Hematopoietic multipotent progenitor cell treated with erythropoietin and hydrocortisone succinate and interleukin-3 and kit ligand, for 15 days (in vitro differentiated cells): ENCODE measurements at places on chromosomes 7 and 10.

GRCh38 chr10:6068422-6068821 is 6.3 kb upstream of the IL2RA start:
- DNase-seq: no peak

- no peak for DNase-seq
Measured at GRCh38 chr10:33154590-33154989, 179.9 kb downstream of the NRP1 start.

- DNase-seq: no peak
Measured at GRCh38 chr7:27873981-27874957, 134.3 kb downstream of the TAX1BP1 start.

- DNase-seq: no peak
Measured at GRCh38 chr7:100137851-100138760, 10.6 kb upstream of the LAMTOR4 start.

DNA sequence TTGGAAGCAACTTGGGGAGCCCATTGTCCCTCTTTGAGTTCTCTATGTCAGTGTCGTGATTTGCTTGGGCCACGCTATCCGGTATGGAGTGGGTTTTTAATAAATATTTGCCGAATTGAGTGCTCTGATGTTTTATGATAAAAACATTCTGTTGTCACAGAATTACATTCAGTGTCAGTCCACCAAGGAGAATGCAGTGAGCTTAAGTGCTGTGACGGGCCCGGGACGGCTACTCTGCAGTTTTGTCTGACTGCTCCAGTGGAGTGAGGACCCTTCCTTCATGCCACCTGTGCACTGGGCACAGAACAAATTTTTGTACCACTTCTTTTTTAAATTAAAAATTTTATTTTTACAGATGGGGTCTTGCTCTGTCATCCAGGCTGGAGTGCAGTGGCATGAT is 76.0 kb downstream of the CARD11 start:
- no peak for DNase-seq

DNA sequence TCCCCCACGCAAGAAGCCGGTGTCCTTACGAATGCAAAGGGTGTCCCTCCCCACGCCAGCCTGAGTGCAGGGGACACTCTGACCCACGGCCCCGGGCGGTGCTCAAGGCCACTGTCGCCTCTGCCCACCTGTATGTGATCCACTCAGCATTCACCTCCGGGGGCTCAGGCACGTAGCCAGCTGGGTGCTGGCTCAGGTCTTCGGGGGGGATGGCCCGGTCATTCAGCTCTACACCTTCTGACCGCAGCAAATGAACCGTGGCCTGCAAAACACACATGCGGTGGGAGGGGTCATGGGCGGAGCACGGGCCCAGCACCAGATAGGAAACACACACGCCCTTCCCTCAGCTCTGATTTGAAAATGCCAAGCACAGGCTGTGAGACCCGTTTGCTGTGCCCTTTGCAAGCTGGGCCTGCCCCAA is 25.9 kb downstream of the CFAP46 start:
- DNase-seq: no peak

DNA sequence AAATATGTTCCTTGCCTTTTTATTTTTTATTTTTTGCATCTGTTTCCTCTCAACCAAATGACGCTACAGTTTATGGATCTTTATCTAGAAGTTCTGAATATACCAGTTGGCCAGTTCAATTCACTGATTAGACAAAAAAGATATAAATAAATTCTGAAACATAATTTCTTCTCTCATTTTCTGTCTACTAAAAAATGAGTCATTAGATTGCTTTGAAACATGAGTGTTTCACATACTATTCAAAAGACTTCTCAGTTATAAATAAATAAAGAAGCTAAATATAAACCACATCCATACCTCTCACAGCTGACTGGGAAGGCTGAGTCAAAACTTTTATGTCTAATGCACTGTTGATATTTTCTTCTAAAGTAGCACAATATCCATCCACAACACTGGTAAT is 97.6 kb upstream of the GPR22 start:
- DNase-seq: no peak

DNA sequence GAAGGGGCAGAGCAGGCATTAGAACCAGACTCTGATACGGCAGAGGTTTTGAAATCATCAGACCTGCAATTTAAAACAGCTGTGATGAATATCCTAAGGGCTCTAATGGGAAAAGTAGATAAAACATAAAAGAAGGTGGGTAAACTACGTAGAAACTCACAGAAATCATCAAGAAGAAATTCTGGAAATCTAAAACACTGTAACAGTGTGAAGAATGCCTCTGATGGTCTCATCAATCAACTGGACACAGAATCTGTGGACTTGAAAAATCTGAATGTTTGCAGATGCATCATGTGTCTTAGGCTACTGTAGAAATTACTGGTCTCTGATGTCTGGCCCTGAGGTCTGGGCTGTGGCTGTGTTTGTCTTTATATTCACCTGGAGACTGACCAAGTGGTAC is 173.0 kb upstream of the NPS start:
- DNase-seq: no peak

- peak; percentile 68 for DNase-seq
Measured at GRCh38 chr10:50396491-50397311, 145.4 kb upstream of the ASAH2 start.

GRCh38 chr7:151372612-151373265 is 31.1 kb downstream of the NUB1 start:
- no peak for DNase-seq

DNA sequence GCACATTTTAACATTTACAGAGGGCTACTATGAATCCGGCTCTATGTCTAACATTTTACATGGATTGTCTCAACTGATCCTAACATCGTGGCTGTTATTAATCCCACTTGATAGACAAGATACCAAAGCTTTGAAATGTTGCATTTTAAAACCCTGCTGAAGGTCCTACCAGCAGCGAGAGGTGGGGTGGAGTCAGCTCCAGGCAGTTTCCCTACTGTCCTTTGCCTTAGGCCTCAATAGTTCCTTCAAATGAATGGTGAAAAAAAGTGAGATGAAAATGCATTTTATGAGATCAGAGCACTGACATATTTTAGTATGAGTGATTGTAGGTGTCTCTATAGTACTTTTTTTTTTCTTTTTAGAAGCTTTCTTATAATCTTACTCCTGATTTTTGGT is 26.6 kb downstream of the BAIAP2L1 start:
- DNase-seq: no peak

GRCh38 chr7:10940704-10941355 is 32.8 kb upstream of the PHF14 start:
- DNase-seq: no peak

- no peak for DNase-seq
Measured at GRCh38 chr10:77555591-77556212, 81.9 kb downstream of the KCNMA1 start.

DNA sequence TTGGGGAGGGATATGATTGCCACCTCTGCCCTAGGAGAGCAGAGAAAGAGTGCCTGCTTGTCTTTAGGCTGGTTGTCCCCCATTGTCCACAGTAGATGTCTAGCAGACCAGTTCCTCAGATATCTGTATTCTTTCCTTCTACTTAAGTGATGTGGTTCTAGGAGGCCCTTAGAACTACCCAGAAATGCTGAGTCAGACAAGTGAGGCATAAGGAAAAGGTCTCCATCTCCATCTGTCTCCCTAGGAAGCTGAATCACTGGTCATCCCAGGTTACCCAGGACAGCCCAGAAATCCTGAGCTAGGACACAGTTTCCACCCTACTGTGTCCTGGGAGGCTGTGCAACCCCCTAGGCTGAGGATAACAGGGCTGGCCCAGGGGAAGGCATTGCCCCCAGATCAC is 93.4 kb upstream of the INHBA start:
- no peak for DNase-seq

- no peak for DNase-seq
Measured at GRCh38 chr7:37987732-37988131, 67.3 kb downstream of the EPDR1 start.

GRCh38 chr10:120824881-120825309 is 26.3 kb upstream of the WDR11 start:
- peak; percentile 15 for DNase-seq

GRCh38 chr10:7400068-7400715 is 10.6 kb downstream of the SFMBT2 start:
- DNase-seq: no peak

DNA sequence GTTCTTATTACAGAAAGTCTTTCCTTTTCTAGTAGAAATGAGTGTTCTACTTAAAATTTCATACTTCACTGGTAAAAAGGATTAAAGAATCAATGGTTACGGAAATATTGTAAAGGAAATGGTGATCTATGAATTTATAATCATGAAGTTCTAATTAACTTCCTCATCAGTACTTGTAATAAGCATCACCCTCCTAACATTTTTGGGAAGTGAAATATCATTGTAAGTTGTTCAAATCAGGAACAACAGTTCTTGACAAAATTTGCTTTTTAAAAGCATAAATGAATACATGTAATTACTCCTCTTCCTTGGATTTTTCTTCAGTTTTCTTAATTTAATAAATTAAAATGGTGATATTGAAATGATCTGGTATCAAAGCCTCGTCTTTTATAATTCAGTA is 5.6 kb upstream of the PCGF5 start:
- DNase-seq: no peak

GRCh38 chr10:47193666-47194065 is 106.3 kb upstream of the GDF10 start:
- DNase-seq: no peak

DNA sequence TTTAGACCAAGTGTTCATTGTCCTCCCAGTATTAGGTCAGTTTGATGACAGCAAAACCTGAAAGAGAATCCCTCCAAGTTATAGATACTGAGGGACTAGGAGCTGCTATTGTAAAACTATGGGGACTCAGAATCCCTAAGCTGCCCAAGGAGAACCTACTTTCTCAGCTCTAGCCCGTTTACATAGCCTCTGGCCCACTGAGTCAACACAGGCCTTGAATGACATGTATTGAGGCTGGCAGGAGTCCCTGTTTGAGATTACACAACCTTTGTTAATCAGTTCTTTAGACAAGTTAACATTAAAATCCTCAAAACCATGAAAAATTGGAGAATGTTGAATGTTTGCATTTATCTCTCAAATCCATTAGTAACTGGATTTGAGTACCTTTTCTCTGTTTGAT is 1079.0 kb downstream of the KCNMA1 start:
- no peak for DNase-seq

DNA sequence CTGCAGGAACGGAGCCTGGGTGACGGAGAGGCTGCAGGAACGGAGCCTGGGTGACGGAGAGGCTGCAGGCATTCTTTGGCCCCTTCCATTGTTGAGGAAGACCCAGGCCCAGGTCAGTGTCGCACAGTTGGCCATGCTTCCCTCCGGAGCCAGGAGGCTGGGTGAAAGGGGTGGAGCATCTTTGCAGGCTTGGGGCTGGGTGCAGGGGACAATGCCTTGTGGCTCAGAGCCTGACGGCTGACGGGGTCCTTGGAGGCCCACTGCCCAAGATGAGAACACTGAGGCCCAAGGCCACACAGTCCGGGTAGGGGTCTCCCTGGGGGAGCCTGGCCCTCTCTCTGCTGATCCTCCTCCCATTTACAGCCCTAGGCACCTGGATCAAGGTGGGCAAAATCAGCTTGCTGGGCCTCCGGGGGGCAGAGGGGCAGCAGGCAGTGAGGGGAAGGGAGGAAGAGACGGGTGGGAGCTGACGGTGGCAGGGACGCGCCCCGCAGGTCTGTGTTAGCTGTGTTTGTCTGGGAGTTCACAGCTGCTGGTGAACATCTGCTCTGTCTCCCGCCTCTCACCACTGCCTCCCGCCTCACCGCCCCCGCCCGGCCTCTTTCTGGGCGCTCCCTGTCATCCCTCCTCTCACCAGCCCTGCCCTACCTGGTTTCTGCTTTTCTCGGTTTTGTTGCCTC is 30.6 kb upstream of the PCBD1 start:
- DNase-seq: no peak

DNA sequence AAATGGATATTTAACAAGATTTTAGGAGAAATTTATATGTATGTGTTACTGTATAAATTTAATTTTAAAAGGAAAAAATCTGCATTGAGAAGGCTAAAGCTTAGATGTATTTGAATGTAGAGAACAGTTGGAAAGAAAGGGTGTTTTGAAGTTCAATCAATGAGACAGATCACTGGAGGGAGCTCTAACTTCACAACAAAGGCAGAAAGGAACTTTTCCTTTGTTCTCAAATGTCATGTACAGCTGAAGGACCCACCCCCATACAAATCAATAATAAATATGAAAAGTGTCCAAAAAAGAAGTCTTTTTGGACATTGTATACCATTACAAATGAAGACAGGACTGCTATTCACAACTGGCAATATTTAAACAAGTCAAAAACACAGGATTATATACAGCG is 403.4 kb downstream of the DNAJB9 start:
- no peak for DNase-seq

GRCh38 chr10:92222603-92223262 is 68.1 kb downstream of the CPEB3 start:
- no peak for DNase-seq

- no peak for DNase-seq
Measured at GRCh38 chr10:79084012-79084971, 15.5 kb downstream of the ZMIZ1 start.

GRCh38 chr7:33909755-33910154 is 4.4 kb downstream of the BMPER start:
- DNase-seq: no peak

DNA sequence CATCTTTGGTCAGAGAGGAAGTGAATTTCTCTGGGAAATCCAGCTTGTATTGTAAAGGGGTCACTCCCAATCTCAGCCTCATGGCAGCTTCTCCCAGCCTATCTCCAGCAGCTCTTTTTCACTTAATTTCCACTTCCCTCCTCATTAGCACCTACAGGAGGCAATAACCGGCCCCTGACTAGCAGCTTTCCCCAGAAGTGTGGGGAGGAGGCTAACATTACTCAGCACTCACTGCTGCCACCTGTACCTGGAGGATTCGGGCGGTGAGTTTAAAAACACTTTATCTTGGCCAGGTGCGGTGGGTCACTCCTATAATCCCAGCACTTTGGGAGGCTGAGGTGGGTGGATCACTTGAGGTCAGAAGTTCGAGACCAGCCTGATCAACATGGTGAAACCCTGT is 3.8 kb downstream of the NODAL start:
- no peak for DNase-seq

DNA sequence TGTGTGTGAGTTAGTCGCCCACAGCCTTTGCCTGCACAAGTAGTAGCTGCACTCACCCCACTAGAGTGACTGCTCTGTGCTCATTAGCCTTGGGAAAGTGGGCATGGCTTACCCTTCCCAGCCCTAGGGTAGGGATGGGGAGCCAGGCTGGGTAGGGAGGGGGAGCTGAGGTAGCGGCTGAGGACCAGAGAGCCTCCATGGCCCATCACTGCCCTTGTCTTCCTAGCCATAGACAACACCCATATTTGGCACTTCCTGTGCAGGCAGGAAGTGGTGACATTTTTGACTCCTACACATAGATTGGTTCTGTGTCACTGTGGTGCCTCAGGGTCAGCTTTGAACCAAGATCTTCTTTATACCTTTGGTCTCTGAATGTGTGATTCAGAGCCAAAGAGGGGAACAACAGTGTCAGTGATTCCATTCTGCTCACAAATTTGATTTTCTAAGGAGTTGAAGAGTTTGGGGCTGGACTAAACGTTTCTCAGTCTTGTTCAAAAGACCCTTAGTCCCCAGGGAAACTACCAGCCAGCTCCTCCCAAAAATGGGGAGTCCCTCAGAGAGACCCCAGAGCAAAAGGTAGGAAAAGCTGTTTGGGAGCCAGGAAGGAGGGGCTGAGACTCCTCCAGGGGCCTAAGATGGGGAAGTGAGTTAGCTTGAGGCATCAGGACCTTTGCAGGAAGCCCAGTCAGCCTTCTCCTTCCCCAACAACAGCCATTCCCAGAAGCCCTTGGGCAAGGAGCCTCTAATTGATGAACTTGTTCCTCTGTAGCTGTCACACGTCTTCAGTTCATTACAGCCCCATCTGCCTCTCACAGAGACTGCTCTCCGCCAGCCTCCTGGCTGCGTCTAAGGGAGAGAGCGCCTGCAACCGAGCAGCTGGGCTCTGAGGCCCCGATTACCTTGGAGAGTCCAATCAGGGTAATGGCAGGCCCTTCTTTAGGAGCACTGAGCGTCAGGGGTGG is 135.0 kb downstream of the CDH23 start:
- DNase-seq: no peak
